ENCODE measurements at places on chromosomes 7 and 10.

- no peak for DNase-seq
These were observed 517.8 kb upstream of the CELF2 start for GRCh38 chr10:10499839-10500238.

GRCh38 chr10:84238909-84239308, 2.4 kb downstream of the LRIT1 start:
- DNase-seq = no peak

DNA sequence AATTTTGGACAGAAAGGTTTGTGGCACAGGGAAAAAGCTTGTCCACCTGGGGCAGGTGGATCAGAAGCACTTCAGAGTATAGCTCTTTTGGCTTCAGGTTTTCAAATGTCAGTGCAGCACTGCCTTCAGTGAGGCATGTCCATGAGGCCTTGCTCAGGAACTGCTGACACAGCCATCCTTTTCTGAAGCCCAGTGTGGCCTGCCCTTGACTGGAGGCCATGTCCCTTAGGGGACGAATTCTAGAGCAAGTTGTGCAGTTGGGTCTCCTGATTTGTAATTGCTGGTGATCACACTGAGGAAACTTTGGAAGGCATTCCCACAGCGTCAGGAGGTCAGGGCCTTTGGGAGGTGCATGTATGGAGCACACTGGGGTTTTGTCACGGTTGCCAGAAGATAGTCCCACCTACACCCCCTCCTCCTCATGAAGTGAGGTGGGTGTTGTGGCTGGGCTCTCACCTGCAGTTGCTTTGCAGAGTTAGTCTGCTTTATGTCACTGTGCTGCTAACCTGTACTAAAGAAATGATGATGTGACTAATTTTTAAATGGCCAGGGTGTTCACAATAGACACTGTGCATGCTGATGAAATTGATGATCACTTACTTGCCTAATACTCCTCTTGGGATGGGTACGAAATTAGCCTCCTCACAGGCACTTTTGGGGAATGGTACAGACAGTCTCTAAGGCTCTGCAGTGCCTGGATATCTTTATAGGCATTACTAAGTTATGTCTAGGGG, 41.7 kb downstream of the OGDH start:
- no peak for DNase-seq

DNA sequence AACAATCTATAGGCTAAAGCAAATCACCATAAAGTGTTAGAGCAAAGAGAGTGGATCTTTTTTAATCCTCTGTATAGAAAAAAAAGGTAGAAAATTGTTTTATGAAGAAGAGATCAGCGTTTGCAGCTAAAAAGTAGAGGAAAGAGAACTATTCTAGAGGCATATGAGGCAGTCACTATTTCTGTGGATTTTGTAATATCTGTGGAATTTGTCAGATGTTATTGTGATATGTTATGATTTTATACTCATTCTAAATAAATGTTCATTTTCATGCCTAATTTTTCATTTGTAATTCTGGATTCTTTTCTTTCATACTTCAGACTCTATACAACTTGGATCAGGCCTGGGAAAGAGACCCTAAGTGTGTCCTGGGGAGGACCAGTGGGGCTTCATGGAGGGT, 295.0 kb upstream of the LYZL1 start:
- no peak for DNase-seq

DNA sequence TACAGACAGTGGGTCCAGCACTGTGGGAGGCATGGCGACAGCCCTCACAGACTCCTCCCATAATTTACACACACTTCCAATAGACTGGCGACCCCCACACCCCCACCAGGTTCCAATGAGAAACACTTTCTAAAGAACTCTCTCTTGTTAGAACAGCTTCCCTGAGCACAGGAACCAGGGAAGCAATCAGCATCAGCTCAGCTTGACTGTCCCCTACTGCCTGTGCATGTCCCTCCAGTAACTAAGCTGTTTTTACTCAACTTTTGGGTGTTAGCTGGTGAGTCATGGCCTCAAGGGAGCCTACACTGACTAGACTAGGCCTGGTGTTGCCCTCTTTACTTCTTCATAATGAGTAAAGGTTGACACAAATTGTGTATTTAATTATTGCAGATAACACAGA, 32.6 kb upstream of the HERPUD2 start:
- no peak for DNase-seq

DNA sequence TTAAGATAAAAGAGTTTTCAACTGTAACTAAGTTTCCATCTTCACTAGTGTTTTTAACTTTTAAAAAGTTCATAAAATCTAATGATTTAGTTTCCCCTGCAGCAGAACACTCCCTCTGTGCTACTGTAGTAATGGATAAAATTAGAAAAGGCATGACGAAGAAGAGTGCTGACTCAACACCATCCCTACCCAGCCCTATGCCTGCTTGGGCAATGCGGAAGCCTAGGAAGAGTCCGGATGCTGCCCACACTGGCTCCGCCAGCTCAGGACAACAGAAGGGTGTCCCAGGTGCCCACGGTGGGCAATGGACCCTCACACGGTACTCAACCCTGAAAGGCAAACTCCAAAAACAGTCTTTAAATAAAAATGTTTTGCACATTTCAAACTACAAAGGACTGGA, 118.2 kb downstream of the LARP4B start:
- no peak for DNase-seq

DNA sequence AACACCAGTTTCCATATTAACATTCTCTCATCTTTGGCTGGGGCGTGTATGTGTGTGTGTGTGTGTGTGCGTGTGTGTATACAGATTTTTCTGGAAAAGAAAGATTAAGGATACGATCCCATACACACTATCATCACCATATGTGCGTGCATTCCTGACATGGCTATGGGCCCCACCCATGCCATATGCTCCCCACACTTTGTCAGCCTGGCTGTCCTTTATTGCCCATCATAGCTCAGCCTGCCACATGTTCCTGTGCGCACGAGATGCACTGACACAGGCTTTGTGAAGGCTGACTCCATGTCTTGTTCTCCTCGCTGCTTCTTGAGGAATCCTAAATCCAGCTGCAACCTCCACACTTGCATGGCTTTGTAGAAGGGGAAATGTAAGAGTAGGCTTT, 984.1 kb downstream of the LRMDA start:
- DNase-seq = no peak

DNA sequence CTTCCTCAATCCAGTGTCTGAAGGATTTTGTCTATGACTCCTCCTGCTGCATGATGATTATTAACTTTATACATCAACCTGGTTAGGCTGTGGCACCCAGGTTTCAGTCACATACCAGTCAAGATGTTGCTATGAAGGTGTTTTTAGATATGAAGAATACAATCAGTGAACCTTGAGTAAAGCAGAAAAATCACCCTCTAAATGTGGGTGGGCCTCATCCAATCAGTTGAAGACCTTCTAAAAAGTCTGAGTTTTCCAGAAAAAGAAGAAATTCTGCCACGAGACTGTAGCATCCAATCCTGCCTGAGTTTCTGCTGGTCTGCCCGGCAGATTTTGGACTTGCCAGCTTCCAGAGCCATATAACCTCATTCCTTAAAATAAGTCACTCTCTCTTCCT, 126.1 kb upstream of the FRMD4A start:
- no peak for DNase-seq

- no peak for DNase-seq
These were observed 142.5 kb downstream of the DNAJB6 start for GRCh38 chr7:157479326-157479725.

DNA sequence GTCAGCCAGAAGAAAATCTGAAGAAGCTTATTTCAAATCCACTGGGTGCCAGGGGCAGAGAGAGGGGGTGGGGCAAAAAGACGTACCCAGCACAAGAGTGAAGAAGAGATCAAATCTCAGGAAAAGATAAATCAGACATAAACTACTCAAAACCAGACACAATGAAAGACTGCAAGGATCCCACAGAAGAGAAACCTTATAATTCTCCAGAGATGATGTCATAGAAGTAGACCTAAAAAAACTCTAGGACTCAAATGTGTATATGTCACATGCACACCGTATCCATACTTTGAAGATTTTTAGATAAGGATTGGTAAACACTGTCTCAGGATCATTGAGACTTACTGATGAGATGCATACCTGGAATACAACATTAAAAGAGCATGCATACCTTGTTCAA, 98.5 kb upstream of the PIK3CG start:
- DNase-seq = no peak

- no peak for DNase-seq
These were observed 4.0 kb upstream of the ARMS2 start for GRCh38 chr10:122450353-122450990.

DNA sequence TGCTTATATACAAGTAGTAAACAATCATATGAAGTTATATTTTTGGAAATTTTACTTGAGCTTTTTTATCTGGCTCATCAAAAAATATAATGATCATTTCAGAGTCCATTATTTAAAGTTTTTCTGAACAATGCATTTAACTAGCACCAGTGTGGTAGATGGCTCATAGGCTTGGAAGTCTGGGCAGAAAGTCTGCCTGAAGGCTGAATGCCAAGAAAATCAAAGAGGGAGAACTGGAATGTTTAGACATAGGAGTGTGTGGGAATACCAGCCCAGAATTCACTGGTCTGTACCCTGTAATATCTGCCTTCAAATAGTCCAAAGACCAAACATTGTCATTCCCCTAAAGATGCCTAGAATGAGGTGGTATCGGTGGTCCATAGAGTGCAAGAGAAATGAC, 40.3 kb upstream of the ANK3 start:
- peak; percentile 57 for DNase-seq

Measured in LNCaP clone FGC (cell line).